Mesothelial cell of epicardium (in vitro differentiated cells): ENCODE measurements at places on chromosomes 2 and 18.

DNA sequence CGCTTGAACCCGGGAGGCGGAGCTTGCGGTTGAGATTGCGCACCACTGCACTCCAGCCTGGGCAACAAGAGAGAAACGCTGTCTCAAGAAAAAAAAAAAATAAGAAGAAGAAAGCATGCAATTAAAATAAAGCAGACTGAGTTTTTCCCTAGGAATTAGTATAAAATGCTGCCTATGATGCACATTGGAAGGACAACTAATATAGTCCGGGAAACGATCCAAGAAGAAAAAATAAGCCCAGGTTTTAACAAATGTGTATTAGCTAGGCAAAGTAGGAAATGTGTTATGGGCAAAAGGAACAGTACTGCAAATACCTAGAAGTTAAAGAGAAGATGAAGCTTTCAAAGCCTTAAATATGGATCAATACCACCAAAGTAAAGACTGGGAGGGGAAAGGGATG lies 64.0 kb downstream of the SPIRE1 start:
- DNase-seq, result no peak
- H3K4me1 ChIP-seq, result peaks cover 17% of the 10 kb centered on the region
- H3K27ac ChIP-seq, result no peak overlapping the region
- no peaks in the 10 kb centered on the region for H3K27me3 ChIP-seq
- no peak overlapping the region for H3K4me3 ChIP-seq

DNA sequence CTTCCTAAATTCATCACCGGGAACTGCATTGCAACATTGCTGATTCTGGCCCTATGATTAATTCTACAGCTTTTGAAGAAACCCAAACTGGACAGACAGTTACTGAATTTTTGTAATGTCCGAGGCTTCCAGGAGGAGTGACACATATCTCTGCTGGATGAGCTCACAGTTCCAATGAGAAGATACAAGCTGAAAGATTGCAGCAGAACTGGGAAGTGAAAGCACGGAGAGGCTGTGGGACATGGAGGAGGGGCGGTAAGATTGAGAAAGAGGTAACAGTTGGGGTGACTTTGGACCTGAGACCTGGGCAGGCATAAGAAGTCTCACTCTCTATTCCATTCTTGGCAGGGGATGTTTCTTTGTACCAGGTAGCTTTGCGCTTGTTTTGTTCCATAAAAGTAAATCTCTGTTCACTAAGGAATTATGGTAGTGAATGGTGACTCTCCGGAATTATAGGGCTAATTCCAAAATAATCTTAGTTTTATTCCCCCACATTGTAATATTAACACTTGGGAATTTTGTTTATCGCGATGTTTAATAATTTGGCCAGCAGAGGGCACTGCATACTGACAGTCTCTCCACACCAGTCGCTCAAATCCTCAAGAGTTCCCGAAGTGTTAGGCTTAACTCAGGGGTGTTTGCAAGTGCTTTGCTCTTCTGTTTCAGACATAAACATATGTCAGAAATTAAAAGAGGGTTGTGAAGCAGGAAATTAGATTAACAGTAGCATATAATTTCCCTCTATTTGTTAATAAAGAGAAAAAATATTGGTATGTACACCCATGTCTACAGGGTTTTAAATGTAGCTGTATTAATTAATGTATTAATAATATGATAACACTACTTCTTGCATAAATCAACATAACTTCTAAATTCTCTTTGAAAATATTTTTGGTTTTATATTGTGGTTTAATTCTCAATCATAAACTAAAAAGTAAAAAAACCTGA lies 201.4 kb downstream of the SOCS6 start:
- no peak overlapping the region for H3K4me3 ChIP-seq
- H3K27ac ChIP-seq, result no peak overlapping the region
- DNase-seq, result no peak
- H3K4me1 ChIP-seq, result no peaks in the 10 kb centered on the region
- H3K36me3 ChIP-seq, result no peaks in the 10 kb centered on the region
- peaks cover 28% of the 10 kb centered on the region for H3K27me3 ChIP-seq

DNA sequence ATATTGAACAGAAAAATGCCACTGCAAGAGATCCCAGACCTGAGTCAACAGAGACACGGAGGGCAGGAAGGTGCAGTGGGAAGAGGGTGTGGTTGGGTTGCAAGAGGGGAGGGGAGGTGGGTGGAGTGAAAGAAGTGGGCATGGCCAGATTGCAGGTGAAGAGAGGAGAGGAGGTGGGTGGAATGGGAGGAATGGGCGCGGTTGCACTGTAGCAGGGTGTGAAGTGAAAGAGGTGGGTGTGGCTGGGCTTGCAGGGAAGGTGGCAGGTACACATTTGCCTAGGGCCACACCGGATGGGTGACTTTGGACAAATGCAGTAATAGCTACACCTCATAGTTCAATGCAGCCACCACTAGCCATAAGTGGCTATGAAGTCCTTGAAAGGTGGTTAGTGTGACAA lies 71.1 kb downstream of the DOCK10 start:
- peaks cover 11% of the 10 kb centered on the region for H3K27me3 ChIP-seq
- H3K27ac ChIP-seq, result no peak overlapping the region
- peaks cover 7% of the 10 kb centered on the region for H3K4me1 ChIP-seq
- no peak for DNase-seq
- H3K36me3 ChIP-seq, result no peaks in the 10 kb centered on the region

- H3K27me3 ChIP-seq, result peaks cover 16% of the 10 kb centered on the region
- no peak for DNase-seq
- H3K36me3 ChIP-seq, result no peaks in the 10 kb centered on the region
- no peak within 1 kb of the TSS for H3K27ac ChIP-seq
- no peaks in the 10 kb centered on the region for H3K4me1 ChIP-seq
Observed at GRCh38 chr2:240868286-240869108, at the start of gene AGXT. Gene AGXT (plus strand): TSS chr2:240868824. CDS start chr2:240868866, 42 bp downstream.

- H3K27ac ChIP-seq, result no peak overlapping the region
- DNase-seq, result no peak
- H3K4me1 ChIP-seq, result peaks cover 28% of the 10 kb centered on the region
- H3K27me3 ChIP-seq, result no peaks in the 10 kb centered on the region
- no peak overlapping the region for H3K4me3 ChIP-seq
Observed at GRCh38 chr2:239302808-239303557, 97.8 kb downstream of the HDAC4 start.

DNA sequence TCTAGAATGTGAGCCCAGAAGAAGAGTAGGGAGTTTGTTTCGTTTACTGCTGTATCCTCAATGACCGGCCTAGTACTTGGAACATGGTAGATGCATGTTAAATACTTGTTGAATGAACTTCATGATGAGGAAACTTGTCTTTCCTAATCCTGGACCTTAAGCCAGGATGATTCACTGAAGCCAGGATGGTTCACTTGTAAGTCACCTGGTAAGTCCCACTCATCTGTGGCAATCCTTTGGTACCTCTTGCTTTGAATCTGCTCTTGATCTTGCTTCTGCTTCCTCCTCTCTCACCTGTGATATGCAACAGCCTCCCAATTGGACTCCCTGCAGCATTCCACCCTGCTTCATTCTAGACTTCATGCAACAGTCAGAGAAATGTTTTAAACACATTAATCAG lies 43.6 kb downstream of the QPCT start:
- no peaks in the 10 kb centered on the region for H3K27me3 ChIP-seq
- H3K4me1 ChIP-seq, result peaks cover 9% of the 10 kb centered on the region
- H3K36me3 ChIP-seq, result no peaks in the 10 kb centered on the region
- H3K4me3 ChIP-seq, result no peak overlapping the region

GRCh38 chr2:2229626-2230432 lies 101.2 kb downstream of the MYT1L start:
- H3K4me3 ChIP-seq, result no peak overlapping the region
- H3K4me1 ChIP-seq, result no peaks in the 10 kb centered on the region
- DNase-seq, result no peak

GRCh38 chr2:229686122-229686919 lies 28.0 kb downstream of the DNER start:
- peaks cover 3% of the 10 kb centered on the region for H3K4me1 ChIP-seq
- DNase-seq, result no peak
- no peaks in the 10 kb centered on the region for H3K36me3 ChIP-seq
- H3K27me3 ChIP-seq, result peaks cover 13% of the 10 kb centered on the region
- H3K4me3 ChIP-seq, result no peak overlapping the region

GRCh38 chr2:98348066-98348561 lies 1.9 kb downstream of the CNGA3 start:
- H3K27me3 ChIP-seq, result peaks cover 94% of the 10 kb centered on the region
- DNase-seq, result no peak
- peaks cover 5% of the 10 kb centered on the region for H3K4me1 ChIP-seq
- no peaks in the 10 kb centered on the region for H3K36me3 ChIP-seq
- no peak overlapping the region for H3K4me3 ChIP-seq

DNA sequence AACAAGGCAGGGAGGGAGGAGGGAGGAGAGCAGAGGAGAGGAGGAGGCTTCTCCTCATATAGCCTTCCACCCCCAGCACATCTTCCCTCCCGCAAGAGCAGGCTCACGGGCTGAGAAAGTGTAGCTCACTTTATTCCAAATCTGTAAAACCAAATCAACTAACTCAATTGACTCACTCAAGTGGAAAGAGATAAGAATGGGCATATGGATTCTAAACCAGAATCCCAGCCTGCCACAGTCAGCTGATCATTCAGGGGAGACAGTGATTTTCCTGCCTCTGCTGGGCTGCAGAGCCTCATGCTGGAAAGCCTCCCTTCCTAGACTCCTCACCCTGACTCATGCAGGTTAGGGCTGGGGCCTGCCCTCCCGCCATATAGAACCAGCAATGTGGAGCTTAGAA lies 4.2 kb upstream of the TWSG1 start:
- no peaks in the 10 kb centered on the region for H3K27me3 ChIP-seq
- H3K36me3 ChIP-seq, result no peaks in the 10 kb centered on the region
- H3K27ac ChIP-seq, result no peak overlapping the region
- no peak overlapping the region for H3K4me3 ChIP-seq
- no peak for DNase-seq

DNA sequence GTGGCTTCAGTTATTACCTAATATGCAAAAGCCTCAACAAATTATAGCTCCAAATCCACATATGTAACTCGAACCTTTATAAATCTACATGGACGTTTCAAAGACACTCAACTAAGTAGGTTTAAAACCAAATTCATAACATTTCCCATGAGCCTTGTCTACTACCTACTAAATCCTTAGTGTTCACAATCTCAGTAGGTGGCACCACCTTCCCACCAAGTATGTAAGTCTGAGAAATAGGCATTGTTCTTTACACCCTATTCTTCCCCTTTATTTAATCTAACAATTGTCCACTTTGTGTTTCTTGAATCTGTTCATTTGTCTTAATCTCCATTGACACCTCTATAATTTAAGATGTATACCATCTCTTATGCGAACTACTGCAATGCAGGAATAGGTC lies 4.6 kb downstream of the PIGN start:
- H3K27ac ChIP-seq, result no peak overlapping the region
- DNase-seq, result no peak
- H3K4me1 ChIP-seq, result peaks cover 19% of the 10 kb centered on the region
- peaks cover 2% of the 10 kb centered on the region for H3K36me3 ChIP-seq
- no peak overlapping the region for H3K4me3 ChIP-seq

DNA sequence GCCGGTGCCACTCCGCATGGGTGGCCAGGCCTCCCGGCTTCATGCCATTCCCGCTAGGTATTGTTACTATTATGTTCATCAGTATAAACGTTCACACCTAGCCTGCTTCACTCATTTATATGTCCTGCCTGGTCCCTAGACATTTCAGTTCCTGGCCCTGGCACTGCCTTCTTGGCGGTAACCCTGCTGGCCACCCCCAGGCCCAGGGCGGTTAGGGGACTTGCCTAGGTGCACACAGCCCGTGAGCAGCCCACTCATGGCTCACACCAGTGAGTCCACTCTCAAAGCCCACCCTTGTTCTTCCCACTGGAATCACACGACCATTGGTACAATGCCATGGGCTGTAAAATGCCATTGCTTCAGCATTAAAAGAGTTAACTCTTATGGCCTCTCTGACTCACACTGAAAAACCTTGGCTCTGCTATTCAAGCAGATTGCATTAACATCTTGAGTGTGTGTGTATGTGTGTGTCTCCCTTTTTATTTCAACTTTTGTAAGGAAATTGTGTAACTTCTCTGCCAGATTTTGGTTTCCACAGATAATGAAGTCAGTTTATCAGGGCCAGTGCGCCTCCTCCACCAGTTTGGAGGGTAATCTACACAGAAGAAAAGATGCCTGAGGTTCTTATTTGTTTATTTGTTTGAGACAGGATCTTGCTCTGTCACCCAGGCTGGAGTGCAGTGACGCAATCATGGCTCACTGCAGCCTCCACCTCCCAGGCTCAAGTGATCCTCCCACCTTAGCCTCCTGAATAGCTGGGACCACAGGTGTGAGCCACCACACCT lies 74.2 kb downstream of the RAB31 start:
- no peak overlapping the region for H3K27ac ChIP-seq
- DNase-seq, result no peak
- no peaks in the 10 kb centered on the region for H3K4me1 ChIP-seq
- H3K36me3 ChIP-seq, result peaks cover 4% of the 10 kb centered on the region
- H3K4me3 ChIP-seq, result no peak overlapping the region

DNA sequence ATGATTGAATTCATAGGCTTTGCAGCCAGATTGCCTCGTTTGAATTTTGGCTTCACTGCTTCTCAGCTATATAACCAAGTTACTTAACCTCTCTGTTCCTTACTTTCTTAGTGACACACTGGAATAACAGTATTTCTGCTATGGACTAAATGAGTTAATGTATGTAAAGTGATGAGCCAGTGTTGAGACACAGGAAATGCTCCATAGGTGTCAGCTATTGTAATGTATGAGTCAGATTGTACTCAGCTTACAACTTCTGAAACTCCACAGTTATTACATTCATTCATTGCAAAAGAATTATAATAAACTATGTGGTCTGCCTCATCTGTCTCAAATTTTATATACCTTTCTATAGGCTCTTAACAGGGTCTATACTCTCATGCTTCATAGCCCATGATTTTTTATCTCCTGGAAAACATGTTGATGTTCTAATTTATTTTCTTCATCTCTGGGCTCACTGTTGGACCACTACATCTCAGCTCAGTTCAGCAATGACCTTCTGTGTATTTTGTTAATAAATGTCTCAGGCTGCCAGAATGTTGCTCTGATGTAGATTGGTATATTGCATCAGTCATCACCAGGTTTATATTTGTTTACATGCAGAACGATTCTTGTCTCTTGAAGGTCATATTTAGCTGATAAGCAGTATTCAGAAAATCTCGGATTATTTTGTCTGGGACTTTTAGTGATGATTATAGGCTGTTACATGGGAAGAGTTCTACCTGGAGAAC lies 76.2 kb downstream of the MAP3K20 start:
- no peak overlapping the region for H3K27ac ChIP-seq
- peaks cover 20% of the 10 kb centered on the region for H3K36me3 ChIP-seq
- peaks cover 4% of the 10 kb centered on the region for H3K4me1 ChIP-seq
- no peak for DNase-seq

- no peak for DNase-seq
- H3K27ac ChIP-seq, result no peak overlapping the region
- H3K36me3 ChIP-seq, result peaks cover 2% of the 10 kb centered on the region
- H3K4me1 ChIP-seq, result no peaks in the 10 kb centered on the region
Observed at GRCh38 chr18:53984021-53984420, 240.4 kb downstream of the MBD2 start.

DNA sequence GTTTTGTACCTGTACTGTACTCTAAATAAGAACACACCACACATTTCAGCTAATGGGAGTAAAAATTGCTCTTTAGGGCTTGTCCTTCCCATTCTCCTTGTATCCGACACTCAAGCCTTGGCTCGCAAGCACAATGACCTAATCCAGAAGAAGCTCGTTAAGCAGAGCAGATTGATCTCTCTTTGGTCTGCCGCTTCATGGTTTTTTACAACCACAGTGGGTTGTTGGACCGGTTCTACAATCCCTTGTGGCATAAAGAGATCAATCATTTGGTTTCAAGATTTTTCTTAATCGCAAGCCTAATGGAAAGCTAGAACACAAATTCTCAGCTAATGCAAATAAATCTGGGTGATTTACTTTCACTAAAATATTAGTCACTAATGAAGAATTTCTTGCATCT lies 662.1 kb downstream of the LRP1B start:
- no peaks in the 10 kb centered on the region for H3K36me3 ChIP-seq
- peak overlapping the region; percentile 60 for H3K27ac ChIP-seq
- H3K27me3 ChIP-seq, result no peaks in the 10 kb centered on the region
- H3K4me1 ChIP-seq, result peaks cover 35% of the 10 kb centered on the region
- DNase-seq, result no peak
